Ureter (tissue), 1 donor: ENCODE measurements at places on chromosomes 11 and 22.

DNA sequence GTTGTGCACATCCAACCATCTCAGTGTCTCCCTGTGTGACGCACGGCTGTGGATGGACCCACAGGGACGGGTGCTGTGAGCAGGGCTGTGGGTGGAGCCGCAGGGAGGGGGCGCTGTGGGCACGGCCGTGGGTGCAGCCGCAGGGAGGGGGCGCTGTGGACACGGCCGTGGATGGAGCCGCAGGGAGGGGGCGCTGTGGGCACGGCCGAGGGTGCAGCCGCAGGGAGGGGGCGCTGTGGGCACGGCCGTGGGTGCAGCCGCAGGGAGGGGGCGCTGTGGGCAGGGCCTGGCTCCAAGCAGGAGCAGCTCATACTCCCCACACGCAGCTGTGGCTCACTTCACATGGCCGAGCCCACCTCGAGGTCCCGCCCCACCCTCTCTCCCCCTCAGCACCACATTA lies 6.0 kb upstream of the MAPK11 start:
- DNase-seq, result no peak

- no peak for DNase-seq
These were observed 2.8 kb downstream of the IGF2 start for GRCh38 chr11:2136209-2136951.

DNA sequence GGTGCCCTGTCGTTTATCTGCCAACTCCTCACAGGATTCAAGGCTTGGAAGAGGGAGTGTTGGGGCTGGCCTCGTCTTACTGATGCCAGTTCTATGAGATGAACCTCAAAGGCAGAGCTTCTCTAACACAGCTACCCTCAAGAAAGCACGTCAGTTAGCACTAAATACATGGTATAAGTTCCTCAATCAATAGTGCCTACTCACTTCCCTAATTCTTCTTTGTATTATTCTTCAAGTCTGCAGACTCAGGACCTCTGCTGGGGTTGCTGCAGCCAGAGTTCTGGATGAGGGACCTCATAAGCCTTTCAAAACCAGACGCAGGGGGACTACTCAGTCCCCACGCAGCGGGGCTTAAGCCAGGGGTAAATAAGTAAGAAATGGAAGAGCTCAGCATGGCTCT lies 118.3 kb downstream of the VPREB1 start:
- DNase-seq, result no peak

DNA sequence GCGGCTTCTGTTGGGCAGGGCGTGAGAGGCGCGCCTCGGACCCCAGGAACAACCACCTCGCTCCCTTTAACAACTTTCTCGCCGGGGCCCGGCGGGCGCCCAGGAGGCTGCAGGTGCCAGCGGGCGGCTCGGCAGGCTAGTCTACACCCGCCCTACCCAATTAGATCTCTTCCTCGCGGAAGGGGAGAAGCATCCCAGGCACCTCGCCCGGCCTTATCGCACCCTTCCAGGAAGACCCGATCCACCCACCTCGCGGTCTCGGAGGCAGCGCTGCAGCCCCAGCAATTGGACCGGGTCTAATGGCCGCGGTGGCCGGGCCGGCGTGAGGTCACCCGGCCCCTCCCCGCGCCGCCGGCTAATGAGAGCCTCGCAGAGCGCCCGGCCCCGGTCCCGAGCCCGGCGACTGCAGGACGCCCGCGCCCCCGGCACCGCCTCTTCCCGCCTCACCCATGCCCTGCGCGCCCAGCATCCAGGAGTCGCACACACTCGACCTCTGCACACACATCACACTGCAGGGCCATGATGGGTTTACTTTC lies at the start of gene PLAAT3:
Gene PLAAT3 (minus strand): TSS at position 298 of the 536 bp plus-strand sequence. CDS start 419 bp downstream, outside the sequence.
- peak; percentile 71 for DNase-seq

GRCh38 chr22:28185130-28185529 lies 266.1 kb upstream of the PITPNB start:
- no peak for DNase-seq

- DNase-seq, result no peak
These were observed 15.0 kb downstream of the RHOD start for GRCh38 chr11:67071420-67072284.

- DNase-seq, result peak; percentile 32
These were observed 15.5 kb downstream of the C11orf91 start for GRCh38 chr11:33685082-33685481.

DNA sequence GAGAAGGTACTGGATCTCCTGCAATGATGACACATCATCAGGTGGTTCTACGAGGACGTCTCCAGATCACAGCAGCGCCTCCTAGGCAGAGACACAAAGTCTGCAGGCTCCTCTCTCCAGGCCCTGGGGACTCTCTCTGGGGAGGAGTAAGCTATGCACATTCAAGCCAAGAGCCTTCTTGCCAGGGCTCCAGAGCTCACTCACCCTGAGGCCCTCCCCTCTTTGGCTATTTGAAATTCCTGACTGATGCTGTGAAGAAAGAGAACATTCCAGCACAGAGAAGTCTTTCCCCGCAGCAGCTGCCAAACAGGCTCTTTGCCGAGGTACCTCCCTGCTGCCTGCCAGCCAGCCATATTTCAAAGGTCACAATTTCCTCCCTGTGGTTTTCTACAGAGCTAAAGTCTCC lies 204.9 kb downstream of the CSNK2A3 start:
- peak; percentile 83 for DNase-seq

- no peak for DNase-seq
These were observed 1786.5 kb upstream of the RAG2 start for GRCh38 chr11:38384568-38384967.

DNA sequence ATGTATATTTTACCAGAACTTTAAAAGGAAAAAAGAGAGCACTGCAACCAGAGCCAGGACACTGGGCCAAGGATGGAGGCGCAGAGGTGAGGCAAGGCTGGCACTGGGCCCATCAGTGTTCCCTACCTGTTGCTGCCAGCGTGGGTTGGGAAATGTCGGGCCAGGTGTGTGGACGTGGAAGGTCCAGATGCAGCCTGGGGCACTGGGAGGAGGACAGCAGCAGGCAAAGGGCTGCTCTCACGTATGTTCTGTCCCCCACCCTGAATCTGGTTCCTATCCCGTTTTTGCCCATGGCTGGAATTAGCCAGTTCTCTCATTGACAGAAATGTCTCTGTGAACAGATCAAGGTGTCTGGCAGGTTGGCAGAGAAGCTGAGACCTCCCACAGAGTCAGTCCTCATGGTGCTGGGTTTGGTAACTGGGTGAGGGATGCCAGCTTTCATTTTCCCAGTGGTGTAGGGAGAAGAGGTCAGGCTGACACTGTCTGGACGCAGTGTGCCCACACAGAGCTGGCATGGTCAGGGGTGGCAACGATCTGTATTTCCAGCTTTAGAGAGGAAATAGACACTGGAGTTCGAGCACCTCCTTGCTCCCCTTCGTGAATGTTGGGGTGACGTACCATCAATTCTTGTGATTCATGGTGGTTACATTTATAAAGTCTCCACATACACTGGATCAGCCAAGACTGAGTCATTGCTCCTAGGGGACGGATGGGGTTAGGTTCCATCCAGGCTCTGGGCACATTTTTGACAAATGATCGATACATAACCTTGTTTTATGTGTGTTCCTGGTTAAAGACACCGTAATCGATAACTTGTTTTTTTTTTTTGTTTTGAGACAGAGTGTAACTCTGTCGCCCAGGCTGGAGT lies 4.3 kb upstream of the PNPLA3 start:
- DNase-seq, result no peak

DNA sequence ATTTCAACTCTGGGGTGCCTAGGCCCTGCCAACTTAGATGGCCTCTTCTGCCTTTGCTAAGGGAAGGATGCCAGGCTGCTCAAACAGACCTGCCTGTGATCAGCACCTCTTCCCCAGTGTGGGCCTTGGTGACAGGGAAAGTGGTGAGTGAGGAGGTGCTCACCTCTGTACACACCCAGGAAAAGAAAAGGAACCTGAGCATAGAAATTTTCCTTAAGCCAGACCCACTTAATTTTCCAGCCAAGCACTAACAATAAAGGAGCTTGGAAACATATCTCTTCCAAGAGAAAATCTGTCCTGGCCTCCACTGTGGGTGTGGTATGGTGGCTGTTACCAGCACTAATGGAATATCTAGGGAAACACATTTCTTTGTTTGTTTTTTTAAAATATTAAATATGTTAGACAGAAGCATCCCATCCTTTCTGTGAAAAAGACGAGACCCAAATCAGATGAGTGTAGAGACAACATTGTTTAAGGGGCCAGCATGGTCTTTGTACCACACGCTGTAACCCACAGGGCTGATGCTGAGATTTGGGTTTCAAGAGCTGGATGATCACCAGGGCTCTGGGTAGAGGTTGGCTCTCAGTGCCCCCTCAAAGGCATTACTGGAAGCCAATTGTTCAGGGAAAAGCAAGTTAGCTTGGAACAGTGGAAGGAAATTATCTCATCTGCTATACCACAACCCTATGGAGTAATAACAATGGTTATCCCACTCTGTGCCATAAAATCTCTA lies 472.2 kb downstream of the INSC start:
- no peak for DNase-seq

DNA sequence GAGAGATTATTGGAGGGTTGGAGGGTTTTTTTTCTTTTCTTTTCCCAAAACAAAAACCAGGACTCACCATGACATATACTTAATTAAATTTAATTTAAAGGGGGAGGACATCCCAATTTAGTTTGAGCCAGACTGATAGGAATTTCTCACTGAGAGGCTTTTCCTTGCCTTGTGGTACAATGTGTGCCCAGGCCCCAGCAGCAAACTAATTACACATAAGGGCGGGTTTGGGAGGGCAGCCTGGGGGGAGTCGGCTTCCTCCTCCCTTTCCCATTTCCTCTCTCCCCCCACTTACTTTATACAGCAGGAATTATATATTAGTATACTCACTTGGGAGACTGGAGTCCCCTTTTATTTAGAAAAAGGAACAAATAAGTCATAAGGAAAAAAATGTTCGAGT lies 2.9 kb downstream of the TEAD1 start:
- no peak for DNase-seq

DNA sequence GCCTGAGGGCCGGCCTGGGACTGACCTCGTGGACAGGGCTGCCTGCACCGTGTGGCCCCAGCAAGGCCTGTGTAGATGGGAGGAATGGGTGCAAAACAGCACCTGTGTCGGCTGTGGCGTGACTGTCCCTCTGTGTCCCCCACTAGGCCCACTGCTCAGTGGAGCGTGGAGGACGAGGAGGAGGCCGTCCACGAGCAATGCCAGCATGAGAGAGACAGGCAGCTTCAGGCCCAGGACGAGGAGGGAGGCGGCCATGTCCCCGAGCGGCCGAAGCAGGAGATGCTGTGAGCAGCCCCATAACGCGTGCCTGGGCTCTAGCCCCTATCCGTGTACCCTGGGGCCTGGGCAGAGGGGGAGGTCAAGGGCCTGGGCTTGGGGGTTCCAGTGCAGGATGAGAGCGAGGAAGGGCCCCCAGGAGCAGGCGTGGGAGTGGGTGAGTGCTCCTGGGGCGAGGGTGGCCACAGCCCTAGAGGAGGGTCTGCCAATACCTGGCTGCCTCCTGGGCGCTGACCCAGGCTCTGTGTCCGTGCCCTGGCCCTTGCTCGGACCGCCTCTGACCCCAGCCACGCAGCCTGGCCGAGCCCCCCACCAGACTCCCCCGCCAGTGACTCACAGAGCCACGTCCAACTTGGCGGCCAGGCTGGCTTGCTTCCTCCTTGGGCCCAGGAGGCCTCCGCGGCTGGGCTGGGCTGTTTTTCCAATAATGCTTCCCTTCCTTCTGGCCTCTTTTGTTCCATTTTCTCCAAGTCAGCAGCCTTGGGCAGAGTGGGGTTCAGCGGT lies 11.6 kb downstream of the PRR33 start:
- peak; percentile 76 for DNase-seq

DNA sequence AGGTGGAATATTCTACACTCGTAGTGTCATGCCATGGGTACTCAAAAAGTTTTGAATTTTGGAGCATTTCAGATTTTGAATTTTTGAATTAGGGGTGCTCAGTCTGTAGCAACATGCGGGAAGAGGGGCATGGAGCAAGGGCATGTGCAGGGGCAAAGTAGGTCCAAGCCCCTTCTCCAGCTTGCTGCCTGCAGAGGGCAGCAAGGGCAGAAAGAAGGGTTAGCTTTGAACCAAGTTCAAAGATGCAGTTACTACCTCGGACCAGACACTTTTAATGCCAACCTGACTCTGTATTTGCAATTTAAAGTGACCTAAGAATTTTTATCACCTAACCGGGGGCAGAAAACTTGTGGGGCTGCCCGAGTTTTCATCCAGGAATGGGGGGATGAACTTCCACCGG lies 68.2 kb downstream of the CD82 start:
- no peak for DNase-seq

DNA sequence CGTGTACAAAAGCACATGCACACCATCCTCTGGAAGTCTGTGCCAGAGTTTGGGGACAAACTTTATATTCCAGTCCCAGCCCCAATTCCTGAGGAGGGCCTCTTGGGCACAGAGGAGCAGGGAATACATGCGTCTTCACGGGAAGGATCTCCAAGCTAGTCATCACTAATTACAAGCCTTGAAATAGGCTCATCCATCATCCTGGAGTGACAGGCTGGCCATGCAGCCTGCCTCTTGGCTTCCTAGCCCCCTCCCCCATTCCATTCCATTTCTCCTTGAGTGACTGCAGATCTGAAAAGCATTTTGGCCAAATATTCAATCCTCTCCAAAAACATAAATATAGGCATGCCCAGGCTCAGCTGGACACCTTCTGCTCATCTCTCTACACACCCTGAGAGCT lies 24.8 kb downstream of the SERPING1 start:
- no peak for DNase-seq

- no peak for DNase-seq
These were observed 26.9 kb downstream of the TRMU start for GRCh38 chr22:46362203-46362933.

- no peak for DNase-seq
These were observed 1.3 kb downstream of the SSH3 start for GRCh38 chr11:67304511-67305113.

- DNase-seq, result no peak
These were observed 5.9 kb upstream of the ETS1 start for GRCh38 chr11:128593281-128593680.

DNA sequence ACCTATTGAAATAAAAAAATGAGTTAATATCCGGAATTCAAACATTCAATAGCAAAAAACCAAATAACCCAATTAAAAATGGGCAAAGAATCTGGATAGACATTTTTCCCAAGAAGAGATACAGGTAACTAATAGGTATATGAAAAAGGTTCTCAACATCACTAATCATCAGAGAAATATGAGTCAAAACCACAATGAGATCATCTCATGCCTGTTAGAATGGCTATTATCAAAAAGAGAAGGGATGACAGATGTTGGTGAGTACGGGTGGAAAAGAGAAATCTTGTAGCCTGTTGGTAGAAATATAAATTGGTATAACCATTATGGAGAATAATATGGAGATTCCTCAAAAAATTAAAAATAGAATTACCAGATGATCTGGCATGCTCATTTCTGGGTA lies 26.9 kb upstream of the OR6M1 start:
- DNase-seq, result no peak
